GM06990 (cell line): ENCODE measurements at places on chromosomes 12 and 14.

DNA sequence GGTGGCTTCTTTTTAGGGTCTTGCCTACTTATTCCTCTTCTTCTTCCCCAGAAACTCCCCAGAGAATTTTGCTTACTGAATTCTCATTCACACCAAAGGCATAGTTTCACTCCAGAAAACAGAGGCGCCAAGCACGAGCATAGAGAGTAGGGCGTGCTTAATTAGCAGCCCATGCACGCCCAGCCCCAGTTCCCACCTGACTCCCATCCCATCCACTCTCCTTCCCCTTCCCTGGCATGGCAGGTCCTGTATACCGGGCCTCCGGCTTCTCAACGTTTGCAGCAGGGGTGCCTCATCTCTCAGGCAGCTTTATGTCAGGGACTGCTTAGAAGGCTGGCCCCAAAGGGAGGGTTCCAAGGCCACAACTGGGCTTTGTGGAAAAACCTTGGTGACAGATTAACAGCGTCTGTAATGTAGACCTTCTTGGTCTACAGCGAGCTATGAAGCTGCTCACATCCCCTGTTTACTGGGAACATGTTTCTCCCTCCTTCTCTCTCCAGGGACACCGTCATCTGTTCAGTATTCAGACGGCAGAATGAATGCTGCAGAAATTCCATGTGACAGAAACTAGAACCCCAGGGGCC, 62.7 kb downstream of the ACTN1 start:
- no peak for DNase-seq

DNA sequence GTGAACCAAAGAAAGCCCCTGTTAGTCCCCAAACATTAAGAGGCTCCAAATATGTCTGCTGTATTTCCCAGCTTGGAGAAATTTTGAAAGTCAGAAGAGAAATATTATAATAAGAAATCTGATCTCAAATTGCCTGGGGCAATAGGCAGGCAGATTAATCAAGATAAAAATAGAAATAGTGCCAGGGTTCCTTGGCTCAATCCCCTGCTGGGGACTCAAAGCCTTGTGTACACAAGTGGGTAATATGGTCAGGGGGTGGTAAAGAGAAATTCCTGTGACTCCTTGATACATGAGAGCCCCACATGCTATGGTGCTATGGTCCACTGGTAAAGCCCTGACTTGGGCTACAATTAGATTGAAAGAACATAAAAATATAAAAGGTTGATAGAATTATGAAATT, 41.3 kb upstream of the ARID2 start:
- DNase-seq, result no peak

GRCh38 chr12:106865683-106866082, 90.0 kb upstream of the TMEM263 start:
- no peak for DNase-seq

- no peak for DNase-seq
Observed at GRCh38 chr12:57869298-57869926, 22.9 kb upstream of the CTDSP2 start.

- DNase-seq, result no peak
Observed at GRCh38 chr14:77554207-77554606, 55.6 kb upstream of the ISM2 start.

DNA sequence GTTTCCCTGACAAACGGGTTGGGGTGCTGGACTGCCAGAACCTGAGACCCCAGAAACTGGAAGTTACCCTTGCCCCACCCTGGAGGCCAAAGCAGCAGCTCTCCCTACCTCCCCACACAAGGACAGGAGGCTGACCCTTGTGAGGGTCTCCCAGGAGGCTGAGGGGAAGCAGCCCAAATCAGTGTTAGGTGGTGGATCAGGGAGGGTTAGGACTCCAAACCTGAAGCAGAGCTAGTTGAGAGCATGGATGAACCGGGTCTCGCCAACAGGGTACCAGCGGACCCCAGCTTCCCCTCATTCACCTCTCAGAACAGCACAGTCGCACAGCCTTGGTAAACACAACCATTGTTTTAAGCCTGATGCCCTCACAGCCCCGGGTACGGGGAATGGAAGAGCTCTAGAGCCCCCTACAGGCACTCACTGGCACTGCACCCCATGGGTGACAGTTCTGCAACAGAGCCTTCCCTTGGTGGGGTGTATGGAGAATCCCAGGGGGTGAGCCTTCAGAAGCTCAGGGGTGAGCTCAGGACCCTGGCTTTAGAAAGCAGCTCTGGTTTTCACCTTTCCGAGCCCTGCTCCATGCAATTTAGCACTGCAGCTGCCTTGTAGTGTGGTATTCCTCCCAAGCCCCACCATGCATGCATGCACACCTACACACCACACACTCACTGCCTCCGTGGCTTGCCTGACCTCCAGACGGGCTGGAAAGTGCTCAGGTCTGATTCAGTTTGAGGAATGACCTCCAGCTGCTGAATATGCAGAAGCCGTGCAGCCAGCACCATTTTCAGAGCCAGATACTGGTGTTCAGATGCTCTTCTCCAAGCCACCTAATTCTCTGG, 11.2 kb downstream of the ESRRB start:
- peak; percentile 25 for DNase-seq

GRCh38 chr12:19689801-19690472, 250.6 kb downstream of the AEBP2 start:
- no peak for DNase-seq

GRCh38 chr12:112463478-112463877, 44.7 kb downstream of the PTPN11 start:
- DNase-seq, result peak; percentile 33

DNA sequence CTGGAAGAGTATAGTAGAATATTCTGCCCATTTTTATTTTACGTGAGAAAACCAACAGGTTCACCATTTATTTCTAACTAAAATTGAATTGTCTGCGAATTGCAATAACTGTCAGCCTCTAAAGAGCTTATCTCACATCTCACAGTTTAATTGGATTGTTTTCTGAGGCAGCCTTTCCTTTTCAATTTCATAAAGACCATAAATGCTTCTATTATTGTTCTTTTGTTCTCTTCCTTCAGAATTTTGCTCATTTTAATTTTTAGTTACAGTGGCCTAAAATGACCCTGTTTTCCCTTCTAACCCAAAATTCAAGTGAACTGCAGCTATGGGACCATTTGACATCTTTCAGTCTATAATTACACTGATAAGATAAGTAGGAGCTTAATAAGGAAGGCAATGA, 147.6 kb downstream of the KLHL28 start:
- no peak for DNase-seq

GRCh38 chr12:82867762-82868500, 181.2 kb downstream of the TMTC2 start:
- no peak for DNase-seq

GRCh38 chr12:128415036-128415560, 148.1 kb downstream of the TMEM132C start:
- no peak for DNase-seq

DNA sequence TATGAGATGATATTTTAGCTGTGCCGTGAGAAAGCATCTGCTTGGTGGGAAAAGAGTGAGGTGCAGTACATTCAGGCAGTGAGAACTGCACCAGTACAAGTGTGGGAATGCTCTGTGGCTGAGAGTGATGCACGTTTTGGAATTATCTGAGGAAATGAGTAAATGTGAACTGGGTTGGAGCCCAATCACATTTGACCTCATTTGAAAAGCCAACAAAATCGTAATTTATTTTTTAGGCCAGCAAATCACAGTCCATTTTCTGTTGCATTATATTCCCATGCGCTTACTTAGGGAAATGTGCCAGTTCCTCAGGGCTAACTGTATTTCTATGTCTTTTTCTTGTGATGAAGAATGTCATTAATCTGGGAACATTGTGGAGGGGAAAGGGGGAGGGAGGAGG, 77.3 kb downstream of the SNAPC1 start:
- no peak for DNase-seq

GRCh38 chr14:88630565-88630964, 67.7 kb downstream of the ZC3H14 start:
- DNase-seq, result no peak

DNA sequence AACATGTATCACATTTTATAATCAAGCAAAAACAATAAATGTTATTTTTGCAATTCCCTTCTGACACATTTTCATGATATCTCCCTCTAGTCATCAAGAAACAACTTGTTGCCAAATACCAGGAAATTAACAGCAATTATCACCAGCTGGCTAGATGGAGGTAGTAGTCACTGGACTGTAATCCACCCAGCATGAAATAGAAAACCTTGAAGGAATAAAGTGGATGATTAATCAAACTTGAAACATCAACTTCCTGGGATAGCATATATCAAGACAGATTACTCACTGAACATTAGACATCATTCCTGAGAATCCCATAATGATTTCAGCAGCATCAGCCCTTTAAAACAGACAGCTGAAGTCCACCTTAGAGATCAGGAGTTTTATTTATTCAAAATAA, 259.0 kb downstream of the CCDC59 start:
- DNase-seq, result no peak

DNA sequence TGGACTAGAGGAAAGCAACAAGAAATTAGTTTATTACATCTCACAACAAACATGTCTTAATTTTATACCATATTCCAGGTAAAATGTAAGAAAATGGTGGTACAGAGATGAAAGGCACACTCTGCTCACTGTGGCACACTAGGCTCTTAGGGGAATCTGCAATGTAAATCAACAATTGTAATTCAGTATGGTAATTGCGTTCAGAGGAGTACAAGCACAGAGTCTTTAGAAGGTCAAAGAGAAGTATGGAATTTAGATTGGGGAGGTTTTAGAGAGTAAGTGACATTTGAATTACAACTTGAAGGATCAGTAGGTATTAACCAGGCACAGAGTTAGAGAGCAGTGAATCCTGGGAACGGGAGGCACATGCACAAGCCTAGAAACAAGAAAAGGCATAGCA, 694.0 kb upstream of the USP15 start:
- DNase-seq, result no peak

DNA sequence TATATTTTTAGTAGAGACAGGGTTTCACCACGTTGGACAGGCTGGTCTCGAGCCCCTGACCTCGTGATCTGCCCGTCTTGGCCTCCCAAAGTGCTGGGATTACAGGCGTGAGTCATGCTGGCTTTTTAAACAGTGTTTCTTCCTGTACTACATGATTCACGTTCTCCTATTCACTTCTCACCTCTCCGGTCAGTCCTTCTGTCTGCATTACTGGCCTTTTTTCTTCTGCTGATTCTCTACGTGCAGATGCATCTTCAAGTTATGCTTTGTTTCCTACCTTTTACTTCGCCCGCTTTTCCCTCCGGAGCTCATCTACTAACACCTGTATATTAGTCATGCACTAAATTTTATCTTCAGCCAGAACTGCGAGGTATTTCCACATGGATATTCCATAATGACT, 296.2 kb upstream of the FLRT2 start:
- DNase-seq, result no peak

GRCh38 chr12:15037091-15037687, 64.3 kb downstream of the PDE6H start:
- DNase-seq, result no peak

DNA sequence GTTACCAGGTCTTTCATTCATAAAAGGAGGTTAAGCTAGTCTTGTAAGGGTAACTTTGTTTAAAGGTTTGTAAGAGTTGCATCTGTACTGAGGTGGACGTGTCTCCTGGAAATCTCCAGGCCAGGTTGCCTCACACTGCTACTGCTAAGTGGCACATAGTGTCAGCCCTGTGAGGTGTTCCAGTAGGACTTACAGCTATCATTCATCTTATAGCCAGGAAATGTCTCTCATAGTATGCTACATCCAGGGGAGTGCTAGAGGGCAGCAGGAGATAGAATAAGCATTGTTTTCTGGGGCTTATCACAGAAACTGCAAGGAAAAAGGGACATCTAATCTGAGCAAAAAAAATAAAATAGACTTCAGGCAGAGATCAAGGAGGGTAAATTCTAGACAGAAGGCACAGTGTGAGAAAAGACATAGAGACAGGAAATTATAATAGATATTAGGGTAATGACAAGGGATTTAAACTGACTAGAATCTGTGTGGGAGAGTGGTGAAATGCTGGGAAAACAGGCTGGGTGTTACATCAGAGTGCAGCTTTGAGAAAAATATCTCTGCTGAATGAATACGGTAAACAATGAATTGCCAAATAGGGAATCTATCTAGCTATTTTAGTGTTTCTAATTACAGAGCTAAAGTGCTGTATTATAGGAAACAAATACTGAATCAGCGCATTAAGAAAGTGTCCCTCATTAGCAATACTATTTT, 205.1 kb upstream of the ABCD2 start:
- DNase-seq, result no peak

GRCh38 chr12:51373187-51373586, 18.0 kb downstream of the GALNT6 start:
- DNase-seq, result no peak

DNA sequence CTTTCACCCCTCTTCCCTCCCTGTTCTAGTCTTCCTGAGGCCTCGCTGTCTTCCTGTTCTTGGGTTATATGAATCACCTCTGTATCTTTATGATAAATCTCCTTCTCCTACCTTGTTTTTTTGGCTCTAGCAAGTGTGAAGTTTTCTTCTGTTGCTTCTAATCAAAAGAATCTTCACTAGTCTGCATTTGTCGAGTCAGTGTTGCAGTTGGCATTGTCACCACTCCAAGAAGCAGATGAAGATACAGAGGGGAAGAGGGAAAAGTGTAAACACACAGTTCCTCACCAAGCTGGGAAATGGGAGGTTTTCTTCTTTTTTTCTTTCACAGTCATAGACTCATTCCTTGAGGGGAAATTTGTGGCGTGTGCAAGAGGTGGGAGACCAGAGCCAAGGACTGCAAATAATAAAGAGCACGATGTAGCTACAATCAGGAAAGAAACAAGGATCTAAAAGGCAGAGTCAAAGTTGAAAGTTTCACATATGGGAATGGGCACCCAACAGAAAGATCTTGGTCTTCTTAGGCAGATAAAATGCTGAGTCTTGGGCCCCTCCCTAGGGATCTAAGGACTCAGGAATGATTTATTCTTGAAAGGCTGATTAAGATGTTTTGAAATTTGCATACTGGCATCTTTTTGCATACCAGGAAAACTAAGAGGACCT, 22.2 kb upstream of the PRICKLE1 start:
- no peak for DNase-seq

GRCh38 chr14:68282479-68283377, 463.1 kb downstream of the RAD51B start:
- DNase-seq, result peak; percentile 67

GRCh38 chr14:22230517-22230916, 358.5 kb downstream of the DAD1 start:
- DNase-seq, result no peak

- DNase-seq, result no peak
Observed at GRCh38 chr14:50773632-50774541, 57.1 kb downstream of the NIN start.

DNA sequence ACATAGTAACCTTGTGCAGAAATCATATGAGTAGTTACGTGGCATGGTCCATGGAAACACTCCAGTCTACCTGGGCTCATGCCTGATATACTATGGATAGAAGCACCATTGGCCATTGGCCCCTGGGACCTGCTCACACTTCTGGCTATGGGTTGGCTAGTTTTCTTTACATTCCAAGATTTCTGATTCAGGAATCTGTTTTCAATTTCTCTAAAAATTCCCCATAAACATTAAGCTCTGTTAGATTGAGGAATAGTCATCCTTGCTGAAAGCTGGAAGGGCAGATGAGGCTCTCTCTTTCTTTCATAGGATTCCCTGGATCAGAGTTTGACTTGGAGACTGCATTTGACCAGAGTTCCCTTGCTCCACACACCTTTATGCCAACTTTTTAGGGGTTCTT, 37.3 kb upstream of the RAP1B start:
- no peak for DNase-seq
